ENCODE measurements at places on chromosomes 16 and 17. TPM values are rescaled to one million over a fixed set of nuclear protein-coding genes. Genes with fewer than 3 reads are reported as not detected.

DNA sequence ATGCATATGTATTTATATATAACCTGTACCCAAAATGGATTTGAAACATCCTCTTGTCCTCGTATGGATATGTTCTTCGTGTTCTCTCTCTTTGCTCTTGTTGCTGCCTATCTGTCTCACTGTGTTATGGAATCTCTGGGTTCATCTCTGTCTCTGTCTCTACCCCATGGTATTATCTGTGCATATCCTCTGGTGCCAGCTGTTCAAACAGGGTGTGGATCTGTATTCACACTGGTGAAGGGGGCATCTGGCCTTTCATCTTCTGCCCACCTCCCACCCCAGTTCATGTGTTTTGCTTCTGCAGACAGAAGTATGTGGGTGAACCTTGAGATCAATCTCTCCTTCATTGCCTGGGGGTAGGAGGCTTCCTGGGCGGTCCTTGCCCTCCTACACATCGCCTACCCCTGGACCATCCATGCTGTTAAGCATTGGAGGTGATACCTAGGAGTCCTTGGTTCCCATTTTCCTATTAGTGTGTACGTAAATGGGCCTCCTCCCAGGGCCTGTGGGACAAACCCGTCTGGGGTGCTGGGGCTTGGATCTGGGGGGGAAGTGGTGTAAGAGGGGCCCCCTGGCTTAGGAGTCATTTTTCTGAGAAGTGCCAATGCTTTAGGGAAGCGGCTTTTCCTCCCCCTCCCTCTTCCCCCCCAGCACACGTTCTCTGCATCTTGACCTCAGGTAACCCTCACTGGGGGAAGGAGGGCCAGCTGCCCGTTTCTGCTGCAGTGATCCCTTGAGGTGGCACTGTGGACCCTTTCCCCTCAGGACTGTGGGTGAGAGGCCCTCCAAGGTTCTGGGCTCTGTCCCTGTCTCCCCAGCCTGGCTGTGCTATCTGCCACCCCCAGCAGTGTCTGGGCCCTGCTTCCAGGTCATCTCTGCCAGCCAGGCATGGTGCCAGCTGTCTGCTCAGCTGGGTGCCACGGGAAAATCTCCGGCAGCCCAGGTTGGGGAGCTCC, 21.1 kb downstream of the RARA start:
- DNase-seq, result no peak
- peaks cover 38% of the 10 kb centered on the region for H3K36me3 ChIP-seq
- H3K4me1 ChIP-seq, result peaks cover 84% of the 10 kb centered on the region
- H3K4me3 ChIP-seq, result no peak overlapping the region
- H3K27me3 ChIP-seq, result no peaks in the 10 kb centered on the region

GRCh38 chr16:89246383-89246902, 28.9 kb downstream of the ZNF778 start:
- peak overlapping the region; percentile 27 for H3K4me3 ChIP-seq
- H3K36me3 ChIP-seq, result no peaks in the 10 kb centered on the region
- DNase-seq, result no peak
- H3K4me1 ChIP-seq, result peaks cover 20% of the 10 kb centered on the region
- H3K27ac ChIP-seq, result no peak overlapping the region

DNA sequence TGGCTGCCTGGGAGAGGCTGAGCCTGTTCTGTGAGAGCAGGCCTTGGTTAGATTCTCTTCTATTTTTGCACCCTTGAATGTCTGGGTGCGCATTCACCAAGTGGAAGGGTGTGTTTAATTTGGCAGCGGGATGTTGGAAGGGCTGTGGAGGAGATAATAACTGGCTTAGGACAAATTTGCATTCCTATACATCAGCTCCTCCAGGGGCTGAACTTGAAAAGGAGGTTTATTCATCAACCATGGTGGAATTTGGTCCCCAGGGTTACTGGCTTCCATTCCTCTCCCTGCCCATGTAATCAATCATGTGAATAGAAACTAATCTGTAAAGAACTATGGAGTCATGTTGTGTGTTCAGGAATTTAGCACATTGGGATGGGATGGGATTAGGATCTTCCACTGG, 100.2 kb upstream of the FOXF1 start:
- H3K4me1 ChIP-seq, result peaks cover 16% of the 10 kb centered on the region
- no peak overlapping the region for H3K27ac ChIP-seq
- DNase-seq, result peak; percentile 20
- no peaks in the 10 kb centered on the region for H3K27me3 ChIP-seq
- H3K36me3 ChIP-seq, result no peaks in the 10 kb centered on the region

DNA sequence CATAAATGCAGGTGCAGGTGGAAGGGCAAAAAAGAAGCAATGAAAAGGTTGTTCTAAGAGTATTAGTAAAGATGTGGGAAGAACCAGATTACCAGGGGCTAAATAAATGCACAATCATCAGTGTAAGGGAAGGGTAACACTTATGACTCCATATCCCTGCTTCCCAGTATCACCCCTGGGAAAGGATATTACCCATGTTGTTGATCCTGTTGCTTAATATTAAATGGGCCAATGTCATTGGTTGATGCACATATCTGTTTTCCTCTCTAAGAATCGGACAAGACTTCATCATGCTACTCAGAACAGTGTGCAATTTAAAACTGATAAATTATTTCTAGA, 34.7 kb upstream of the ABCA6 start:
- H3K36me3 ChIP-seq, result no peaks in the 10 kb centered on the region
- DNase-seq, result no peak
- H3K27me3 ChIP-seq, result no peaks in the 10 kb centered on the region
- no peaks in the 10 kb centered on the region for H3K4me1 ChIP-seq
- H3K4me3 ChIP-seq, result no peak overlapping the region
- no peak overlapping the region for H3K27ac ChIP-seq

- H3K27me3 ChIP-seq, result peaks cover 5% of the 10 kb centered on the region
- H3K27ac ChIP-seq, result no peak overlapping the region
- no peaks in the 10 kb centered on the region for H3K36me3 ChIP-seq
- H3K4me3 ChIP-seq, result no peak overlapping the region
These were observed 489.0 kb upstream of the ZFHX3 start for GRCh38 chr16:73536931-73537330.

DNA sequence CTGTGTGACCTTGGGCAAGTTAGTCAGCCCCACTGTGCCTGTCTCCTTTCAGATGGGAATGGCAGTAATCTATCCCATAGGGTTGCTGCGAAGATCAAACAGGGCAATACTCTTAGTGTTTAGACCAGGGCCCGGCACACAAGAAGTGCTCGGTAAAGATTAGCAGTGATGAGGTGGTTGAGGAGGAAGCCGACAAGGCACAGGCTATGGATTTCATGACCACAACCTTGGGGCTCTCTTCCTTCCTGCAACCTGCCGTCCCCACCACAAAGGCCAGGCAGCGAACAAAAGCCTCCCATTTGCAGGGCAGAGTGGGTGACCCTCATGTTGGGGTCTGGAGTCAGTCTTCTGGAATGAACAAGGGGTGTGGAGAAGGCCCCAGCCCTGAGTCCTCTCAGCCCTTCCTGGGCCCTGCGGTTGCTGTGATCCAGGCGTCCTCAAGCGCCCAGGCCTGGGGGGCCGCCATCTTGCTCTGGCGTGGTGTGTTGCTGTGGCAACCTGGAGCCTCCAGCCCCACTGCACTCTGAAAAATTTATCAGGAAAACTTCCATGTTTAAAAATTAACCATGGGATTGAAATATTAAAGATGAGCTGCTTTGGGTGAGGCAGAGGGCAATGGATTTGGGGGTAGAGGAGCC, 9.8 kb downstream of the ADAM11 start:
- H3K4me1 ChIP-seq, result peaks cover 4% of the 10 kb centered on the region
- H3K27ac ChIP-seq, result no peak overlapping the region
- H3K36me3 ChIP-seq, result peaks cover 40% of the 10 kb centered on the region
- no peak overlapping the region for H3K4me3 ChIP-seq

GRCh38 chr17:69144331-69145255, 2.9 kb upstream of the ABCA6 start:
- no peak overlapping the region for H3K27ac ChIP-seq
- H3K36me3 ChIP-seq, result no peaks in the 10 kb centered on the region
- H3K4me3 ChIP-seq, result no peak overlapping the region
- DNase-seq, result no peak
- no peaks in the 10 kb centered on the region for H3K27me3 ChIP-seq
- H3K4me1 ChIP-seq, result no peaks in the 10 kb centered on the region

GRCh38 chr17:30545024-30545423, 67.8 kb downstream of the GOSR1 start:
- DNase-seq, result no peak
- H3K27me3 ChIP-seq, result no peaks in the 10 kb centered on the region
- no peaks in the 10 kb centered on the region for H3K36me3 ChIP-seq
- no peaks in the 10 kb centered on the region for H3K4me1 ChIP-seq
- H3K27ac ChIP-seq, result no peak overlapping the region

DNA sequence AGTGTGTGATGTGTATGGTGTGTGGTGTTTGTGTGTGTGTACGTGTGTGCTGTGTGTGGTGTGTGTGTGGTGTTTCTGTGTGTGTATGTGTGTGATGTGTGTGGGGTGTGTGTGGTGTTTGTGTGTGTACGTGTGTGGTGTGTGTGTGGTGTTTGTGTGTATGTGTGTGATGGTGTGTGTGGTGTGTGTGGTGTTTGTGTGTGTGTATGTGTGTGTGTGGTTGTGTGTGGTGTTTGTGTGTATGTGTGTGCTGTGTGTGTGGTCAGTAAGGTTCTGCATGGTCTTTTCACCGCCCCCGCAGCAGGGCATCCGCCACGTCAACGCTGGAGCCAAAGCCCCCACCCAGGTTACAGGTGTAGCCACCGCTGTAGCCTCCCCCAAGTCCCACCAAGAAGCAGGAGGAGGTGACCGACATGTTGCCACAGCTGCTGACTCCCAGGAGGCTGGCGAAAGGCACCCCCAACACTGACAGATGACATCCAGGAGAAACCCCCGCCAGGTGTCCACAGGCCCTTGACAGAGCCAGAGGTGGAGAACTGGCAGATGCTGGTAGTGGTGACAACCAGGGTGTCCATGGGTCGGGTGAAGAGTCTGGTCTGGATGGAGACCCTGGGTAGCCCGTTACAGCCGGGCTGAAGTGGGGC, 9.3 kb upstream of the KRT17 start:
- peaks cover 24% of the 10 kb centered on the region for H3K4me1 ChIP-seq
- H3K36me3 ChIP-seq, result peaks cover 2% of the 10 kb centered on the region
- no peak overlapping the region for H3K4me3 ChIP-seq
- no peak for DNase-seq
- no peak overlapping the region for H3K27ac ChIP-seq
- no peaks in the 10 kb centered on the region for H3K27me3 ChIP-seq

GRCh38 chr16:69095193-69095592, 10.3 kb upstream of the HAS3 start:
- H3K27ac ChIP-seq, result no peak overlapping the region
- no peak for DNase-seq
- no peak overlapping the region for H3K4me3 ChIP-seq
- peaks cover 6% of the 10 kb centered on the region for H3K4me1 ChIP-seq

- no peak overlapping the region for H3K27ac ChIP-seq
- DNase-seq, result no peak
- no peak overlapping the region for H3K4me3 ChIP-seq
These were observed 82.6 kb upstream of the MPHOSPH6 start for GRCh38 chr16:82252582-82252981.

GRCh38 chr16:1493746-1494094, 560 bp downstream of the TELO2 start:
- H3K4me1 ChIP-seq, result peaks cover 24% of the 10 kb centered on the region
- no peak for DNase-seq
- peaks cover 46% of the 10 kb centered on the region for H3K36me3 ChIP-seq

- H3K27ac ChIP-seq, result peak within 1 kb of the TSS; percentile 69
- H3K4me1 ChIP-seq, result peaks cover 9% of the 10 kb centered on the region
- H3K27me3 ChIP-seq, result peaks cover 8% of the 10 kb centered on the region
- peak; percentile 23 for DNase-seq
These were observed at the start of gene GJC1 for GRCh38 chr17:44829523-44830358. GJC1 (minus strand) TSS chr17:44830287; CDS start chr17:44805817, 24,470 bp downstream.

GRCh38 chr17:46044286-46044928, 45.4 kb downstream of the STH start:
- no peak overlapping the region for H3K27ac ChIP-seq
- DNase-seq, result peak; percentile 92
- no peaks in the 10 kb centered on the region for H3K27me3 ChIP-seq

- no peak for DNase-seq
- H3K4me1 ChIP-seq, result peaks cover 8% of the 10 kb centered on the region
- peaks cover 7% of the 10 kb centered on the region for H3K36me3 ChIP-seq
- no peaks in the 10 kb centered on the region for H3K27me3 ChIP-seq
These were observed 1.5 kb downstream of the MPV17L start for GRCh38 chr16:15396948-15397594.

DNA sequence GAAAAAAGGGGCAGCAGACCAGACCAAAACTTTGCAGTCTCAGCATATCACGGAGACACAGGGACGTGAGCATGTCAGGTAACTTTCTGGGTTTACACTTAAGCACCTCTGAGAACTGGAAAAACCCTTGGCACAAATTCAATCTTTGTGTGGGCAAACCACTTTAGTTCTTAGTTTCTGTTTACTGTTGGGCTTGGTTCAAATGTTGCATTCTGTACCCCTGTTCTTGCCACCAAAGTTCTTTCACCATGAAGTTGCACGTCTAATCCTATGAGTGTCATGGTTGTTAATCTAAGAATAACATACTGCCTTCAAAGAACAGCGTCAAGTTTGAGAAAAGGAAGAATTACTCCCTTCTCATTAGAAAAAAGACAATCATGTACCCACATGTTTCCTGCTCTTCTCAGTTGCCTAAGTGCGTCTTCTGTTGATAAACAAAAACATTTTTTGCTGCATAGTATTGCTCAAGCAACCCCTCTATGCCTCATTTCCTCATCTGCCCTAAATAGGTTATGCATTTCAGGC, 11.6 kb downstream of the KRT33A start:
- DNase-seq, result no peak
- H3K4me1 ChIP-seq, result no peaks in the 10 kb centered on the region
- H3K4me3 ChIP-seq, result no peak overlapping the region
- no peaks in the 10 kb centered on the region for H3K27me3 ChIP-seq
- no peaks in the 10 kb centered on the region for H3K36me3 ChIP-seq
- no peak overlapping the region for H3K27ac ChIP-seq

DNA sequence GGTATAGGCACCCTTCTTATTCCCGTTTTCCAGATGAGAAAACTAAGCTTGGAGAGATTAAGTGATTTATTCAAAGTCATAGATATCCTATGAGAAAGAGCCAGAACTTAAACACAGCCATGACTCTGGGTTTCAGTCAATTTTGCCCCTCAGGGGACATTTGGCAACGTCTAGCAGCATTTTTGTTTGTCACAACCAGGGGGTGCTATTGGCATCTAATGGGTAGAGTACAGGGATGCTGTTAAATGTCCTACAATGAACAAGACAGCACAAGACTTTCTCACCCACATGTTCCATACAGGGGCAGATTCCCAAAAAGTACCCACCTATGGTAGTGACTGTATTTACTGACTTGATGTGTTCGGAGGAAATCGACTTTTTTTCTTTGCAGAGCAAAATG, 4.8 kb upstream of the SHISA9 start:
- no peaks in the 10 kb centered on the region for H3K36me3 ChIP-seq
- peaks cover 11% of the 10 kb centered on the region for H3K4me1 ChIP-seq
- no peak overlapping the region for H3K4me3 ChIP-seq
- peak; percentile 82 for DNase-seq

- peaks cover 41% of the 10 kb centered on the region for H3K36me3 ChIP-seq
- no peaks in the 10 kb centered on the region for H3K27me3 ChIP-seq
- H3K4me3 ChIP-seq, result peak overlapping the region; percentile 21
- no peak for DNase-seq
These were observed 313 bp downstream of the UBTF start for GRCh38 chr17:44219108-44219615.

Gene OTOP2
- not detected for total RNA-seq

Gene C16orf96
- total RNA-seq, result 0.50 TPM

Gene CACNG1
- total RNA-seq, result 0.28 TPM

Gene CBX2
- 4.1 TPM for total RNA-seq

Gene POLR3K
- total RNA-seq, result 4.6 TPM

Gene TRIM65
- 11.7 TPM for total RNA-seq

Gene SSTR5
- total RNA-seq, result 0.88 TPM
